ENCODE measurements at places on chromosomes 4 and X. TPM values are rescaled to one million over a fixed set of nuclear protein-coding genes. Genes with fewer than 3 reads are reported as not detected.

APLN gene
- 1.1 TPM for total RNA-seq

DNA sequence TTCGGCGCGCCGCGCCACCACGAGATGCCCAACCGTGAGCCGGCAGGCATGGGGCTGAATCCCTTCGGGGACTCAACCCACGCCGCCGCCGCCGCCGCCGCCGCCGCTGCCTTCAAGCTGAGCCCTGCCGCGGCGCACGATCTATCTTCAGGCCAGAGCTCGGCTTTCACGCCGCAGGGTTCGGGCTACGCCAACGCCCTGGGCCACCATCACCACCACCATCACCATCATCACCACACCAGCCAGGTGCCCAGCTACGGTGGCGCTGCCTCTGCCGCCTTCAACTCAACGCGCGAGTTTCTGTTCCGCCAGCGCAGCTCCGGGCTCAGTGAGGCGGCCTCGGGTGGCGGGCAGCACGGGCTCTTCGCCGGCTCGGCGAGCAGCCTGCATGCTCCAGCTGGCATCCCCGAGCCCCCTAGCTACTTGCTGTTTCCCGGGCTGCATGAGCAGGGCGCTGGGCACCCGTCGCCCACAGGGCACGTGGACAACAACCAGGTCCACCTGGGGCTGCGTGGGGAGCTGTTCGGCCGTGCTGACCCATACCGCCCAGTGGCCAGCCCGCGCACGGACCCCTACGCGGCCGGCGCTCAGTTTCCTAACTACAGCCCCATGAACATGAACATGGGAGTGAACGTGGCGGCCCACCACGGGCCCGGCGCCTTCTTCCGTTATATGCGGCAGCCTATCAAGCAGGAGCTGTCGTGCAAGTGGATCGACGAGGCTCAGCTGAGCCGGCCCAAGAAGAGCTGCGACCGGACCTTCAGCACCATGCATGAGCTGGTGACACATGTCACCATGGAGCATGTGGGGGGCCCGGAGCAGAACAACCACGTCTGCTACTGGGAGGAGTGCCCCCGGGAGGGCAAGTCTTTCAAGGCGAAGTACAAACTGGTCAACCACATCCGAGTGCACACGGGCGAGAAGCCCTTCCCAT is 1.1 kb downstream of the ZIC3 start:
- no peaks in the 10 kb centered on the region for H3K4me1 ChIP-seq
- peak; percentile 12 for DNase-seq
- H3K36me3 ChIP-seq: no peaks in the 10 kb centered on the region

NLRP2B gene
- not detected for total RNA-seq

DNA sequence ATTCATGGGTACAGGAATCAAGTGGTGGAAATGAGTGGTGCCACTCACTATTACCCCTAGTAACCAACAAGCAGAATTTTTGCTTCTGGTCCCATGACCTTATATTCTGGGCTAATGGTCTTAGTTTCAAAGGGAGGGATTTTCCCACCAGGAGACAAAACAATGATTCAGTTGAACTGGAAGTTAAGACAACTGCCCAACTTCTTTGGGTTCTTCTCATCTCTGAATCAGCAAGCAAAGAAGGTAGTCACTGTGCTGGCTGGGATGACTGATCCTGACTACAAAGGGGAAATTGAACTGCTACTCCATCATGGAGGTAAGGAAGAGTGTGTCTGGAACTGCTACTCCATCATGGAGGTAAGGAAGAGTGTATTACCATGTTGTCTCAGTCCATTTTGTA is 87.2 kb downstream of the IL13RA2 start:
- H3K4me3 ChIP-seq: no peak overlapping the region
- no peak overlapping the region for H3K27ac ChIP-seq
- no peaks in the 10 kb centered on the region for H3K4me1 ChIP-seq
- H3K36me3 ChIP-seq: no peaks in the 10 kb centered on the region
- no peaks in the 10 kb centered on the region for H3K27me3 ChIP-seq

DNA sequence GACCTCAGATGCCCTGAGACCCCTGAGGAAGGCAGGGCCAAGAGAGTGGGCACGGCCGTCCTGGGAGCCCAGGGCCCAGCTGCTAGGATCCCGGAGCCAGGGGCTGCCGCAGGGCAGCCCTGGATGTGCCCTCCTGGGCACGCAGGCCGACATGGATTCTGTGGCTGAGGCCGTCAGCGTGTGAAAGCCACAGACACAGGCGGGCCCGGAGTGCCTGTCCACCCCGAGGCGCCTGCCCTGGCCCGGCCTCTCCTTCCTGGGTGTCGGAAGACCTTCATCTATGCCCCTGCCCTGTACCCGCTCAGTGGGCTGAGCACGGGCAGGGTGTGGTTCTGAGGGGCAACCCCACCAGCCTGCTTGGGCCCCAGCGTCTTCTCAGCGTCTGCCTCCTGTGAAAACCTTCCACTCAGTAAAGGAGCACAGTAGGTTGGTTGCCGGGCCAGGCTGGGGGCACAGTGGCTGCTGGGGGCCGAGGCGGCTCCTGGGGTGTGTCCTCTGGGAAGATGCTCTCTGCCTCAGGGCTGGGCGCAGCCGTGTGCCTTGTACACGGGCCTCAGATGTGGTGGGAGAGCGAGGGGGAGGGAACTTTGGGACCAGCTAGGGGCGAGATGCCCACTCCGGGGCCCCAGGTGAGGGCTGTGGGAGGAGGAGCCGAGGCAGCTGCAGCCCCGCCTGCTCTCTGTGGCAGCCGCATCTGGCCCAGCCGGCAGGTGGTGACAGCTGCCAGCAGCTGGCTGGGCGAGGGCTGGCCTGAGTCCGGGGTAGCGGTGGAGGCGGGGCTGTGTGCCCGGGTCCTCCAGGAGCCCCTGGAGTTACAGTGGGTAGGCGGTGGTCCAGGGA is 20.8 kb downstream of the FGFRL1 start:
- peak; percentile 35 for DNase-seq
- no peak overlapping the region for H3K27ac ChIP-seq
- no peaks in the 10 kb centered on the region for H3K36me3 ChIP-seq
- no peak overlapping the region for H3K4me3 ChIP-seq
- H3K4me1 ChIP-seq: peaks cover 24% of the 10 kb centered on the region
- H3K27me3 ChIP-seq: no peaks in the 10 kb centered on the region

All from GM23248 (cell line).